Activated CD4-positive, alpha-beta T cell treated with anti-CD3 and anti-CD28 coated beads for 36 hours (primary cell): ENCODE measurements at places on chromosomes 4 and X. TPM values are rescaled to one million over a fixed set of nuclear protein-coding genes. Genes with fewer than 3 reads are reported as not detected.

- no peak for DNase-seq
Measured at GRCh38 chr4:76654791-76655190, 219.8 kb downstream of the SHROOM3 start.

Gene ADH1B
- total RNA-seq = not detected

Gene TMSB15A
- 1.1 TPM for total RNA-seq

DNA sequence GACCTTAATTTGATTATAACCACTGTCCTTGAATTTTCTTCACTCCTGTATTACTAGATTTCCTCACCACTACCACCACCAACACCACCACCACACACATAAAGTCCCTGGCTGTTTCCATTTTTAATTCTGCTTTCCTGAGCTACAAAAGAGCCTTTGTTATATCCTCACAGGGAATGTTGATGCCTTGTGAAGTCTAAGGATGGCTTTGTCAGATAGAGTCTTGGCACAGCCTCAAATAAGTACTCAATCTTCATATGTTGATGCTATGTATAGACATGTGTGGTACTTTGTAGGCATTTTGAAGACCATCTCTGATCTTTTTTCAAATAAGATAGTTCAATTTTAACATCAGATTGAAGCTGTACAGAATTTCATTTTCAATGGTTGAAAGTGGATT lies 1016.7 kb upstream of the LCORL start:
- no peak for DNase-seq

- DNase-seq = no peak
Measured at GRCh38 chr4:8459867-8460445, 19.4 kb downstream of the TRMT44 start.

Gene IL3RA
- 0.63 TPM for total RNA-seq

DNA sequence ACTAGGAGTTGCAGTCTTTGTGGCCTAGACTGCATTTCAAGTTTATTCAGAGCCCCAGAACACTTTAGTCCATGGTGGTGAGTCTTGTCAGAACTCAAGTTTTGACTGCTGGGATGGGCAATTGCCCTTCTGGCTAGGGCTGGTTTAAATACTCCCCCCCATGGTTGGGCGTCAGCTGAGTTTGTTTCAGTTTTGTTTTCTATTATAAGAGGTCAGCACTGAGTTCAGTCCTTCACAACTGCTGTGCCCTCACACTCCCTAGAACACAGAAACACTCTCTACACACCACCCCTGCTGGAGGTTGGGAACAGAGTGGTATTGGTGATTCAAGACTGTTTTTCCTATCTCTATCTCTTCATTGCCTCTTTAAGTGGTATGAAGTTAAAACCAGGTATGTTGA lies 217.0 kb downstream of the GUCY2F start:
- no peak for DNase-seq

DNA sequence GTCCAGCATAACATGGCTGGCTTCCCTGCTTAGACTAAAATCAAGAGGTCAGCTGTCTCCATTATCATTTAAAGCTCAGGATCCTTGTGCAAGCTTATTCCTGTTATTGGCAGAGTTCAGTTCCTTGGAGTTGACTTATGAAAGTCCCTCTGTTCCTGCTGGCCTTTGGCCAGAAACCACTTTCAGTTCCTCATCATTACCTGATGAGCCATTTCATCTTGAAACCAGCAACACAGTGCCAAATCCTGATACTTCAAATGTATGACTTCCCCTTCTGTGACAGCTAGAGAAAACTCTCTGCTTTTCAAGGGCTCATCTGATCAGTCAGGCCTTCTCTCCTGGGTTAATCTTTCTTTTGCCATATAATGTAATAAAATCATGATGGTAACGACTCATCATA lies 110.6 kb upstream of the FSTL5 start:
- DNase-seq = no peak

- DNase-seq = peak; percentile 32
Measured at GRCh38 chr4:77788990-77789389, 30.2 kb downstream of the CNOT6L start.

DNA sequence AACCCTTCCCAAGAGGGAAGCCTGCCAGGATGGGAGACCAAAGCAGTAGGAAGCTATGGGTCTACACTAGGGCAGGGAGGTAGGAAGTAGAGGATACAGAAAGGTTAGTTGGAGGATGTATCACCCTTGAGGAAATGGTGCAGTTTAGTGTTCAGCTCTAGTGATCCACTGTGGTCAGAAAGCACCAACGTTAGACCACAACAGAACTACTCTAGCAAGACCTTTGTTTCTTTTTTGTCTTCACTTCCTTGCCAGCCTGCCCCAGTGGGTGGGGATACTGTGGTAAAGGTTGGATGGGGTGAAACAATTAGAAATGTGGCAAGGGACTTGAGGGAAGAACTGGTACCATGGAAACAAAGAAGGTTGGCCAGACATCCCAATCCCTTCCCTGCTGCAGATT lies 83.3 kb downstream of the DDIT4L start:
- peak; percentile 24 for DNase-seq
